ENCODE measurements at places on chromosomes 5 and 9.
A peak's percentile ranks its signal among the peaks of the same experiment; 100 is the strongest.

- DNase-seq = peak; percentile 84
These were observed 28.8 kb downstream of the FOXD1 start for GRCh38 chr5:73419465-73420390.

DNA sequence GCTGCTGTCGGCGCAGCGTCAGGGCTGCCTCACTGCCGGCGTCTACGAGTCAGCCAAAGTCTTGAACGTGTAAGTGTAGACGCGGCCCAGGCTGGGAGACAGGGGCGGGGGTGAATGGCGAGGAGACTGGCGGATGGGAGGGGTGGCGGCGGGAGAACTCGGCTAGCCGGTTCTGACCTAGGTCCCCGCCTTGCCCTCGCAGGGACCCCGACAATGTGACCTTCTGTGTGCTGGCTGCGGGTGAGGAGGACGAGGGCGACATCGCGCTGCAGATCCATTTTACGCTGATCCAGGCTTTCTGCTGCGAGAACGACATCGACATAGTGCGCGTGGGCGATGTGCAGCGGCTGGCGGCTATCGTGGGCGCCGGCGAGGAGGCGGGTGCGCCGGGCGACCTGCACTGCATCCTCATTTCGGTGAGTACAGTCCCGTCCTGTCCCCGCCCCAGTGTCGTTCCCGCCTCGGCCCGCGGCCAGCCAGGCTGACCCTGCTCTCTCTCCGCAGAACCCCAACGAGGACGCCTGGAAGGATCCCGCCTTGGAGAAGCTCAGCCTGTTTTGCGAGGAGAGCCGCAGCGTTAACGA is 745 bp downstream of the GADD45G start:
- no peak for DNase-seq

GRCh38 chr9:3887221-3887653 is 361.4 kb upstream of the RFX3 start:
- no peak for DNase-seq

DNA sequence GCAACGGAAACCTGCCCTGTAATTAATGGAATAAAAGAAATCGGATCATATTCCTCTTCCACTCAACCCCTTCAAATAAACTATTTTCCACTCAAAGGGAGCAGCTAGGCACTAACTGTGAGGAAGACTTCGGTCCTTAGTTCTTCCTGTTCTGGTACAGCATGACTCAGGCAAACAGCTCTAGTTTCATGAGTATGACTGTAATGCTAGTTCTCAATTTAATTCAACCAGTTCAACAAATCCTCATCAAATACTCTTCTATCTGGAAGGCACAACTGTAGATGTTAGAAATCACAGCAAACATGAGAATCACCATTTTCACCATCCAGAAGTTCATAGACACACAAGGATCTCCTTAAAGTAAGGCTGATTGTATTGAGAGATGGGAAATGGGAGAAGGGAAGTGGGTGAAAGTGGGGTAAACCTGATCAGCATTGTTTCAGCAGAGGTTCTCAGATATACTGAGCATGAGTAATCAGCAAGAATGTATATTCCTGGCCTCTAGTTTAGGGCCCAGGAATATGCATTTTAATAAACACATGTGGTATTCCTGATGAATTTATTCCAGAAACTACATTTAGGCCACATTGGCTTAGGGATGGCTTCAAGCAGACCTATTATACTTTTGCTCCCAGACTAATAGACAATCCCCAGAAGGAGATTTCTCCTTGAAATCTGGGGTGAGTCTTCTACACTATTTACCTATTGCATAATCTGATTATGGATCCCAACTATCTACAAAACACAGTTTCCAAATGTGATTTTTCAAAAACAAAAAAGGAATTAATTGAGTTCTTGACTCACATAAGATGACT is 141.1 kb upstream of the SLC12A2 start:
- no peak for DNase-seq

- no peak for DNase-seq
These were observed 6.3 kb downstream of the FOXD1 start for GRCh38 chr5:73442231-73442811.

GRCh38 chr5:5755888-5756287 is 333.4 kb downstream of the ICE1 start:
- no peak for DNase-seq

GRCh38 chr5:10246761-10247160 is 2.9 kb downstream of the ATPSCKMT start:
- no peak for DNase-seq

DNA sequence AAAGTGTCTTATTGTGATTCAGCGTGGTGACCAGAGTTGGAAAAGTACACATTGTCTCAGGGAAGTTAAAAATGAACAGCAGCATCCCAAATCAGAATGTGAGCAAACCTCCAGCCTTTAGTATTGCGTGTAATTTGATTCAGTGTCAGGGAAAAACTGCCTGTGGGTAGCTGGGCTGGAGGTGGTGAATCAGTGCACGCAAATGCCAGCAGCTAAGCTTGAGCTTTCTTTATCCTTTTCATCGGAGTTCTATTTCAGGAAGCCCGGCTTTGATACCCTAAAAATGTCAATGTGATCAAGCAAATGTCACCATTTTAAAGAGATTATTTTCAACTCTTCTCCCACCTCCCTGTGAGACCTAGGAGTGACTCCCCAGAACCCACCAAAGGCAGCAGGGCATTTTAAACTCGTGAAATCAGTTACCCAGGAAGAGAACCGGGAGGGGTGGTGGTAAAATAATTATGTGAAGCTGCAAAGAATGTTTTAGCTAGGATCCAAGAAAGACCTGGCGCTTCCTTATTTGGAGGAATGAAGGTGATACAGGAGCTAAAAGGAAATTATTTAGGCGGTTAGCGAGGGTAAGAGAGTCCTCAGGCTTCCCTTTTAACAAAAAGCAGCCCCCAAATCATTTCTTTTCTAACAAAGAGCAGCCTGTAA is 25.7 kb upstream of the C5orf47 start:
- DNase-seq = no peak

- DNase-seq = no peak
These were observed 134.4 kb downstream of the ERCC6L2 start for GRCh38 chr9:96009690-96010472.

DNA sequence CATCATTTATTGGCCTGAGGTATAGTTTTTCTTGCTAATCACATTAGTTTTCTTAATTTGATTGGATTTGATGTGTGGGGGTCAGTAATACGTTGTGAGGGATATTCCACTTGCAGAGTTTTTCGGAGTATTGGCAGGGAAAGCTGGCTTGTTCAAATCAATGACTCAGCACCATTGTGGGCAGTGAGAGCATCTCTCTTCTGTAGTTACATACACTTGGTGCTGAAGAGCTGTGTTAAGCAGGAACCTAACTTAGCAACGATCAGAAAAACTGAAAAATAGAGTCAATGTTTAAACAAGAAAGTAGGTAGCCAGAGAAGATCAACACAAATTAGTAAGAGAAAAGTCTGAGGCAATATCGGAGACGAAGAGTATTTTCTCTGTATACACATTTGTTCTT is 344.6 kb upstream of the EDIL3 start:
- no peak for DNase-seq

- DNase-seq = no peak
These were observed 60.5 kb downstream of the ANKH start for GRCh38 chr5:14810928-14811572.

DNA sequence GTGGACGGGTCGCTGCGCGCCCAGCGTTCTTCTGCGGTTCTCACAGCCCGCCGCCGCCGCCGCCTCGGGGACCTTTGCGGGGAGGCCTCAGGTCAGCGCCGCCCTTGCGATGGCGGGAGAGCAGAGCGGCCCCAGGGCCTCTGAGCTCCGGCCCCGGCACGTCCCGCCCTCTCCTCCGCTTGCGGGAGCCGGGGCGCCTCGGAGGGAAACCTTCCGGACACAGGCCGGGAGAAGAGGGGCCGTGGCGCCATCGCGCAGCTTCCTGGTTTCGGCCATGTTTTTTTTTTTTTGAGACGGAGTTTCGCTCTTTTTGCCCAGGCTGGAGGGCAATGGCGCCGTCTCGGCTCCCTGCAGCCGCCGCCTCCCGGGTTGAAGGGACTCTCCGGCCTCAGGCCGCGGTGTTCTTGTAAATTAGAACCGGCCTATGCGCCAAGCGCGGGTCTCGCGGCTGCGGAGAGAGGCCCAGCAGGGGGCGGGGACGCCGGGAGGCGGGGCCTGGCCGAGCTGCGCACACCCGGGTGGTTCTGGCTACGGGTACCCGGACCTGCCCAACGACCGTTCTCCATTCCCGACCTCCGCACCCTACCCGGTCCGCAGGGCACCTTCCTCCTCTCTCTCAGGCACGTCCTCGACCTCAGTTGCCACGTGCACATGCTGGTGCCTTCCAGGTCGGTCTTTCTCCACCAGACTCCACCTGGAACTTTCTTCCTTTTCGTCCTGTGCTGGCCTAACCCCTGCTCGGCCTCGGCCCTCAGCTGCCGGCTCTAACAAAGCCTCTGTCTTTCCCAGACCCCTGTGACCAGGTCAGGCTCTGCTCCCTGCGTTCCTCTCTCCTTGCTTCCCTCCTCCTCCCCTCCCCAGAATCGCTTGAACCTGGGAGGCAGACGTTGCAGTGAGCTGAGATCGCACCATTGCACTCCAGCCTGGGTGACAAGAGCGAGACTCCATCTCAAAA is 28.8 kb upstream of the MGAT1 start:
- DNase-seq = no peak

- no peak for DNase-seq
These were observed 50.6 kb downstream of the KCNT1 start for GRCh38 chr9:135752281-135753204.

All from AG09319 (cell line).